HTR-8/SVneo (cell line): ENCODE measurements at places on chromosomes 3 and 15.
A peak's percentile ranks its signal among the peaks of the same experiment; 100 is the strongest.

- DNase-seq = no peak
Measured at GRCh38 chr3:78791753-78792152, 976.0 kb downstream of the ROBO1 start.

- no peak for DNase-seq
Measured at GRCh38 chr3:149585401-149585726, 72.5 kb downstream of the WWTR1 start.

GRCh38 chr15:52076889-52077781 lies 35.4 kb downstream of the BCL2L10 start:
- DNase-seq = peak; percentile 62

DNA sequence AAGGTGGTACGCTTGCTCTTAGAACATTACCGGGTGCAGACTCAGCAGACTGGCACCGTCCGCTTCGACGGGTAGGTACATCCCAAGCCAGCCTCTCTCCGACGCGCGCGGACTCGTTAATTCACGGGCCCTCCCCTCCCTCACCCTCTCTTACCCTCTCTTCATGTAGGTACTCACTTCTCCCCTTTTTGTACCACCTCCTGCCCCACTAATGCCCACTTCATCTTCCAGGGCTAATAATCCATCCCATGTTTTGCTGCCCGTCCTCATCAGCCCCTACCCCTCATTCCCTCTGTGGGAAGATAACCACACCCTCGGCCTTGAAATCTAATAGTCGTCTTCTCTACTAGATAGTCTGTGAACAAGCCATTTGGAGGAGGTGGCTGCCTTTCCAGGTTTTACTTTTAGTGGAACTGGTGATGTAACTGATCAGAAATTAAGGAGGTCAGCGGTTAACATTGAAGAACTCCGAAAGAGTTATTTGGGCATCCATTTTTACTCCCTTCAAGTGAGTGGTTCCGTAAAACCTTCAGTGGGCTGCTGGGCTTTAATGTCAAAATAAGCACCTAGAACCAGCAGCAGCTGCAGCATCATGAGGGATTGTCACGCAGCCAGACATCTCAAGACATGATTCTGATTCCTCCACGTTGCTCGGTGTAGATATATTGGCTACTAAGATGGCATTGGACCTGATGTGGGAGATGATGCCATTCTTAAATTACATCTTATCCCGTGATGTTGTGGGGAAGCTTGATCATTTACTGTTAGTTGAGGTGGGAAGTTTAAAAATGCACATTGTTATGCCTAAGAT lies 1.3 kb downstream of the FEM1B start:
- no peak for DNase-seq

DNA sequence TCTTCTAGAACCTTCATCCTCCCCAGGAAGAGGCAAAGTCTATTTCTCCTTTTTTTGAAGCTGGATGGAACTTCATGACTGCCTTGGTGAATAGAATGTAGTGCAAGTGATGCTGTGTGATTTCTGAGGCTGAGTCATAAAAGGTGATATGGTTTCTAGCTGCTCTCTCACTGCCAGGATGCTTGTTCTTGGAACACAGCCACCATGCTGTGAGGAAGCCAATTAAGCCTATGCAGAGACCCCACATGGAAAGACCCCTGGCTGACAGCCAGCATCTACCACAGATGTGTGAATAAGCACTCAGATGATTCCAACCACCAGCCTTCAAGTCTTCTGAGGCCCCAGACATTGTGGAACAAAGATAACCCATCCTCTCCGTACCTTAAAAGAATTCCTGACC lies 57.0 kb downstream of the ISL2 start:
- no peak for DNase-seq

DNA sequence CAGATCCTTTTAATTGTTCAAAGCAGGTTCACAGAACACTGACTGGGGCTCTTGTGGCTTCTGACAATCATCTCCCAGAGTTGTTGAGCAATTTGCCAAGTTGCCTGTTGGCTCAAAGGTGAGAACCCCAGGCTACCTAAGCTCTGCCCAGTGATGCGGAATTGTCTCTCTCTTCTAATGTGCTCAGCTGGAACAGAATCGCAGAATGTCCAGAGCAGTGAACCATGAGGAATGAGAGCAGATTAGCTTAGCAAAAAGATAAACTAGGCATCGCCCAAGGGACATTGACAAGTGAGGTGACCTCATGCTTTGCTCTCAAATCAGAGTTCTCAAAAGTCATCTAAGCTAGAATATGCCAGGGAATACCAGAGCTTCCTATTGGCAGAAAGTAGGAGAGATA lies 148.1 kb downstream of the WDR76 start:
- DNase-seq = no peak

GRCh38 chr3:152243721-152244516 lies 24.8 kb upstream of the MBNL1 start:
- DNase-seq = no peak

- DNase-seq = no peak
Measured at GRCh38 chr15:42749266-42749665, 12.3 kb upstream of the CDAN1 start.

- no peak for DNase-seq
Measured at GRCh38 chr3:4826237-4827100, 152.8 kb upstream of the BHLHE40 start.

DNA sequence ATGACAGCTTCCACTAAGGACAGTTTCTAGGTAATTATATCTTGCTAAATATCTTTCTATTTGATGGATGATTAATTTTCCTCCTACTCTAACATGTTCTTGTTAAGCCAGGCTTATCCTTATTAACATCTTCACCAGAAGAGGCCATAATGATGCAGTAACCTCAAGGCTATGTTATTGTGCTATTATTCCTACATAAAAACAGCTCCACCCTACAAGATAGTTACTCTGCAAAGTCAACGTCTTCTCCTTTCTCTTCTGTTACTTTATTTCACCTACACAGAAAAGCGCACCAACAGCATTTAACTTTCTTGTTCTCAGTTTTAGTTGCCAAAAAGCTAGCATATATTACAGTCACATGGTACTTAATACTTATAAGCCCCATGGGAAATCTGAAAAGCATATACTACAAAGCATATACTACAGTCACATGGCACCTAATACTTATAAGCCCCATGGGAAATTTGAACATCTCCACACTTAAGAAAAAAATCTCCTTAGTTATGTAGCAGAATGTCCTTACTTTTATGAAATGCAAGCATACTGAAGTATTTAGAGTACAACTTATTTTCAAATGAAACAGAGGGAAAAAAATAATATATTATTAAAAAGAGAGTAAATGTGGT lies 13.4 kb downstream of the ADAM10 start:
- no peak for DNase-seq

DNA sequence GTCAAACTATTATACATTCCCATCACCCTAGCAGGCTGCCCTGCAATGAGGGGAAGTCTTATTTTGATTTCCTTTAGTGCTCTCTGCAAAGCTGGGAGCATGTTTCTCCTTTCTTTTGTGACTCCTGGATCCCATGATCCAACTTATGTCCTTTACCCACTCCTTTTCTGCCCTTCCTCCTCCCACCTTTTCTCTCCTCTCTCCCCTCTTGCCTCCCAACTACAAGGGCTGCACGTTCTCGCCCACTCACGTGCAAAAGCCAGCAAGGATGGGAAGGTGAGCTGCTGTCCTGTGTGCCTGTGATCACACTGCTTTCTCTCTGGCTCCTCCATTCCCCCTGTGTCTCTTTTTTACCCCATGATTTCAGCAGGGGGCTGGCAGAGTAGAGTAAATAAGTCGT lies 6.1 kb downstream of the VIPR1 start:
- DNase-seq = no peak

- DNase-seq = no peak
Measured at GRCh38 chr3:133591271-133591742, 17.8 kb downstream of the CDV3 start.

GRCh38 chr15:65396965-65397317 lies 19.1 kb upstream of the IGDCC3 start:
- DNase-seq = no peak

- DNase-seq = no peak
Measured at GRCh38 chr3:161025911-161026310, 79.2 kb downstream of the B3GALNT1 start.

DNA sequence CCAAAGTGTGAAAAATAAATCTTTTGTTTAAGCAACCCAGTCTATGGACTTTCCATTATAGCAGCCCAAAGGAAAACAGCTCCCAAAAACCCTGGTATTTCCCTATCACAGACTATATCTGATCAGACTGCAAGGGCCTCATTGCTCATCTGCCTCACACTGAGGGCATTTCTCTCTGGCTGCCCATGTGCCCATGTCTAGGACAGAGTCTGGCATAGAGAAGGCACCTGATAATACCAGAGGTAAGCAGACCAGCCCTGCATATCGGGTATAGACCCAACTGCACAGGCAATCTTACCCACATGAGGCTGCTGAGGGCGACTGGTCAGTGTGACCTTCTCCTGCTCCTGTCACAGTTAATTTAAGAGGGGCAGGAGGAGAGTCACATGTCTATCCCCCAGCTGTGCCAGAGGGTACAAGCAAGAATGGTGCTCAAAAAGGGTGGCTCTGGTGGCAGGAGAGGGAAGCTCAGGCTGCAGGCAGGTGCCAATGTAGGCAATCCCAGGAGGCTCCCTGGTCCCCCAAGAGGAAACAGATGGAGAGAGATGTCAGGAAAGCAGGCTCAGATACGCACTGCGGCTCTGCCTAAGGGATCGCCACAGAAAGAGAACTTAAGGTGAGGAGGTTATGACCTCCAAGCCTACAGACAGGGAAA lies 3.1 kb downstream of the CSRNP1 start:
- DNase-seq = no peak

GRCh38 chr3:114058646-114059045 lies 2.1 kb downstream of the QTRT2 start:
- DNase-seq = no peak

GRCh38 chr15:66885281-66885915 lies 180.0 kb upstream of the SMAD3 start:
- no peak for DNase-seq

GRCh38 chr3:120172070-120172469 lies 77.8 kb upstream of the GSK3B start:
- DNase-seq = no peak

DNA sequence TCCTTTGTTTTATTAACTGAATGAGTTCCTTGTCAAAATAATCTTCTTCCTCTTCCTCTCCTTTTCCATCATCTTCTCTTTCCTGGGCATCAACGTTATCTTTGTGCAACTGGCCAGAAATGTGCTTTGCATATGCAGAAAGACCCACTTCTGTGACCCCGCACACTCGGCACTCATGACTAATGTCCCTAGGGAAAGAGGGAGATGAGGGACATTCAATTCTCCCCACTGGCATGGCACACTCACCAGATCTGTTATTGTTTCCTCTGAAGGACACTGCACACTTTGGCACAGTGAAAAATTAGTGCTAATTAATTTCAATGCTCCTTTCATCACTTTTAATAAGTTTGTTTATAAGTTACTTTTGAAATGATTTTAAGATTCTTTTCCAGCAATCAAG lies 34.0 kb downstream of the ZNF106 start:
- DNase-seq = no peak

GRCh38 chr15:85890620-85890980 lies 95.9 kb upstream of the KLHL25 start:
- no peak for DNase-seq

DNA sequence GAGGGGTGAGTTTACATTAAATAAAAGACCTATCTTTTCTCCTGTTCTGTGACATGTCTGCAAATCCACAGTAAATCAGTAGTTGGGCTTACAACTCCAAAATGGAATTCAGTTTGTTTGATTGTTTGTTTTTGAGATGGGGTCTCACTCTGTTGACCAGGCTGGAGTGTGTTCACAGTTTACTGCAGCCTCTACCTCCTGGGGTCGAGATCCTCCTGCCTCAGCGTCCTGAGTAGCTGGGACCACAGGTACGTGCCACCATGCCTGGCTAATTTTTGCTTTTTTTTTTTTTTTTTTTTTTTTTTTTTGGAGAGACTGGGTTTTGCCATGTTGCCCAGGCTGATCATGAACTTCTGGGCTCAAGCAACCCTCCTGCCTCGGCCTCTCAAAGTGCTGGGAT lies 63.5 kb upstream of the ADPGK start:
- no peak for DNase-seq

- DNase-seq = no peak
Measured at GRCh38 chr3:40845447-40845846, 320.7 kb downstream of the ZNF621 start.

GRCh38 chr3:146637871-146638270 lies 32.7 kb upstream of the PLSCR5 start:
- no peak for DNase-seq

DNA sequence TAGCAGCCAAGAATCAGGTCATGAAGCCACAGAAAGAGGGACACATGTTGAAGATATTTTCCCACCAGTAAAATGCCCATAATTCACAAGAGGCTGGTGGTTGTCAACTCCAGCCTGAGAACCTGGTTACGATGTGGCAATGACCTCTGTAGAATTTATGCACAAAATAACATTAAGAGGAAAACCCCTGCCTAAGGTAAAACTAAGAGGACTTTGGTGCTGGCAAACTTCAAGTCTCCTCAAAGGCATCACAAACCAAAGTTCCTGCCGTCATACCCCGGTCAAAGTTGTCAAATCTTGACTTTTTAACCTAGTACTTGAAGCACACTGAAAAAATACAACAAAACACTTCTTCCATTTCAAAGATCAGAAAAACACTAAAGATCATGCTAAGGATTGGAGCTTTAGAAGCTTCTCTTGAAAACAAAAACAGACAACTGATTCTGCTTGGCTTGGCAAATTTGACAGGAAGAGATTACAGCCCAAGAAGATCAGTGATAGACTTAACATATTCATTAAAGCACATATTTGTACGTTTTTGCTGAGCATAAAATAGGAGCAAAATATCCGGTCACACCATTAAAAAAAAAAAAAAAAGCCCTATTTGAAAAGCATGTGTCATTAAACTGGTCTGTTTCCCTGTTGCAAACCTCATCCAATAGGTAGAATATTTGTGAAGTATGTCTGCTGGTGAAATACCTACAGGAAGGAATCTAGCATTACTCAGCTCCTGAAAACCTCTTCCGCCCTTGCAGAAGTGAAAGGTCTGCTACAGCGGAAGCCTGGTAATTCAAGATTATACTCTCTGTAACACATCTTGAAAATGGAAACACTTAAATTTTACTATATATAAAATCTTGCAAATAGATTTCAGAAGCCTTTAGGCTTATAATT lies 22.8 kb downstream of the EIF4E3 start:
- no peak for DNase-seq

DNA sequence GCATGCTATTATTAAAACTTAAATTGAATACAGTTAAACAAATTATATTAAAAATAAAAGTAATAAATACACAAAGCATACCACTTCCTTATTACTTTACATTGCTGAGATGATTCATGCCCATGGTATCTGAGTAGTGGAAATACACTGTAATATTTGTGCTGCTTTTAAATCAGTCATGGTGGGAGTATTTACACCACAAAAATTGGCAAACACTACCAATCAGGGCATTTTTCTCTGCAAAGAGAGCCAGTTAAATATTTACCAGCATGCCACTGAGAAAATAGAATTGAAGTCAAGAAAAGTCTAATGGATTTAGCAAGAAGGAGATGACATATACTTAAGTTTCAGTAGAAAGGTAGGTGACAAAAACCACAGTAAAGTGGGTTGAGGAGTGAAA lies 19.6 kb downstream of the PPARG start:
- DNase-seq = no peak

GRCh38 chr3:188351648-188352047 lies 197.7 kb downstream of the LPP start:
- no peak for DNase-seq

GRCh38 chr3:69861556-69861955 lies 122.3 kb downstream of the MITF start:
- no peak for DNase-seq
